ENCODE measurements at places on chromosomes 7 and 10.

- DNase-seq, result no peak
These were observed 21.1 kb downstream of the ZNF282 start for GRCh38 chr7:149216402-149216801.

GRCh38 chr7:155356323-155357105 lies 58.8 kb downstream of the INSIG1 start:
- no peak for DNase-seq

DNA sequence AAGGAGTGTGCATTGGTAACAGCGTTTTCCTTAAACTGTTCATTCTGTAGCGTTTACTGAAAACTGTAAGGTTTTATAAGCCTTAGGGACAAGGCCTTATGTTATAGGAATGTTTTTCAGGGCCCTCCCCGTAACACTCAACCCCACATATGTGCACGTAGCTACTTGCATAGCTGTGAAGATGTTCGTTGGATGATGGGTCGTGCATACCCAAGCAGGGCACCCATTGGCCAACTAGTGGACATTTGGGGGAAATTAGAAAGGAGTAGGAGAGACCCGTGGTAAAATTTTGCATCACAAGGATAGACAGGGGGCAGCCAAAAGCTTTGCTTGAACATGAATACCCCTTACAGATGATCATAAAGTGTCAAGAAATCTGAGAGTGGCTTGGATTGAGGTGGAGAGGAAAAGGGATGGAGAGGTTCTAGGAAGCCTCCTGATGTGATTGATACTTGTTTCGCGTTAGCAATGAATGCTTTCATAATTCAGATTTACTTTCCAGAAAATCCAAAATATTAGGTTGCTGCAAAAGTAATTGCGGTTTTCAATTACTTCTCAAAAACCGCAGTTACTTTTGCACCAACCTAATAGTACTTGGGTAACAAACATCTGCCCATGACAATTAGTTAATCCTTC lies 878 bp downstream of the SEC61A2 start:
- DNase-seq, result peak; percentile 36

DNA sequence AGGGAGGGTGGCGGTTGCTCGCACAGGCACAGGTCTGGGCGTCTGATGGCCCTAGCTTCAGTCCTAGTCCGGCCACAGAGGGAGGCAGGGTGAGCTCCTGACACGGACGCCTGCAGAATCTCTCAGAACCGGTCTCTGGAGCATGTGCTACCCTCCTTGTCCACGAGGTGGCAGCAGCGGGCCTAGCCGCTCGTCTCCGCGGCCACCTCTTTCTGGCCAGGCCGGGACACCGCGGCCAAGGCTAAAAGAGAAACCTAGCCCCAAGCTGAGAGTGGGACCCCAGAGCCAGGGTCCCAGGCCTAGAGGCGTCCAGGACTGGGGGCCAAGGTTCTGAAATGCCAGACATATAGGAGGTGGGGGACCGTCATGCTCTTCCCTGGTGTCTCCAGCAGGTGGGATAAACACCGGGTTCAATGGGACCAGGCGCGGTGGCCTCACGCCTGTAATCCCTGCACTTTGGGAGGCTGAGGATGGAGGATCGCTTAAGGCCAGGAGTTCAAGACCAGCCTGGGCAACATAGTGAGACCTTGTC lies 3.2 kb upstream of the LAT2 start:
- peak; percentile 91 for DNase-seq

- no peak for DNase-seq
These were observed 26.3 kb upstream of the PPIF start for GRCh38 chr10:79320820-79321493.

- no peak for DNase-seq
These were observed 1156.3 kb downstream of the SORCS3 start for GRCh38 chr10:105797234-105797890.

- DNase-seq, result no peak
These were observed 8.0 kb downstream of the POLM start for GRCh38 chr7:44074349-44074695.

DNA sequence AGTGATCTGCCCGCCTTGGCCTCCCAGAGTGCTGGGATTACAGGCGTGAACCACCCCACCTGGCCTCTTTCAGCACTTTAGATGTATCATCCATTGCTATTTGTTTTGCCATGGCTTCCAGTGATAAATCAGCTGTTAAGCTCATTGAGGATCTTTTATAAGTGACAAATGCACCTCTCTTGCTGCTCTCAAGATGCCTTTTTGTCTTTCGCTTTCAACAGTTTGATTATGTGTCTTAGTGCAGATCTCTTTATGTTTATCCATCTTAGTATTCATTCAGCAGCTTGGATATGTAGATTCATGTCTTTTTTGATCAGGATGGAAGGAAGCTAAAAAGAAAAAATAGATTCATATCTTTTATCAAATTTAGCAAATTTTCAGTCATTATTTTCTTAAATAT lies 105.6 kb downstream of the MAPK8 start:
- DNase-seq, result no peak

- no peak for DNase-seq
These were observed 1.4 kb downstream of the TRA2A start for GRCh38 chr7:23530405-23530804.

DNA sequence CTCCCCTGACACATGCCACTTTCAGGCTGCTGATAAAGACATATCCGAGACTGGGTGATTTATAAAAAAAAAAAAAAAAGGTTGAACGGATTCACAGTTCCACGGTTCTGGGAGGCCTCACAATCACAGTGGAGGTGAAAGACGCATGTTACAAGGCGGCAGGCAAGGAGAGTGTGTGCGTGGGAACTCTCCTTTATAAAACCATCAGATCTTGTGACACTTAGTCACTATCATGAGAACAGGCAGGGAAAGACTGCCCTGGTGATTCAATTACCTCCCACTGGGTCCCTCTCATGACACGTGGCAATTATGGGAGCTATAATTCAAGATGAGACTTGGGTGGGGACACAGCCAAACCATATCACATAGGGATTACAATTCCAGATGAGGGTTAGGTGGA lies 181.5 kb downstream of the TCERG1L start:
- DNase-seq, result no peak
